ENCODE measurements at places on chromosomes 2 and 18.

DNA sequence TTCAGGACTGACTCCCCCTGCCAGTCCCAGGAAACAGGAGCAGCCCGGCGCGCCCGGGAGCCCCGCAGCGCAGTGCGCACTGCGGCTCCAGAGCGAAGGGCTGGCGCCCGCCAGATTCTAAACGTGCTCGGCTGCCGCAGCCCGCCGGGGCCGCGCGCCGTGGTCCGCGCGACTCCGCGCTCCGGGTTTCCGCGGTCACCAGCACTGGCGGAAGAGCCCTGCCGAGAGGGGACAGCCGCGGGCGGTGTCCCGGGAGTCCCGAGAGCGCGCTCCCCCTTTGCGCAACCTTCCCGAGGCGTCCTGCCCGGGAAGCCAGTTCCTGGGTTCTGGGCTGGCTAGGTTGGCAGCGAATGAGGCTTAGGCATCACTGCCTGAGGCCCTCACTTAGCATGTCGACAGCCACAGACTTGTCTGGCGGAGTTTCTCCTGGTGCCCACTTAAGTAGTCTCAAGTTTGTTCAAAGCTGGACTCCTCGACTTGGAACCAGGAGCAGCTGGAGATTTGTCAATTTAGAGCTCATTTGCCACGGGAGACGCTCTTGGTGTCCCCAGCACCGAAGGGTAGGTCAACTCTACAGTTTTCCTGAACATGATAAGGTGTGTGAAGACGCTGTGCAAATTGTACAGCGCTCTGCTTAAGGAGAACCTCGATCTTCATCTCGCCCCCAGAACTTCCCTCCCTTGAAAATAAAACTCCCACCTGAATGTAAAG lies 1.5 kb upstream of the VSNL1 start:
- no peak for DNase-seq

DNA sequence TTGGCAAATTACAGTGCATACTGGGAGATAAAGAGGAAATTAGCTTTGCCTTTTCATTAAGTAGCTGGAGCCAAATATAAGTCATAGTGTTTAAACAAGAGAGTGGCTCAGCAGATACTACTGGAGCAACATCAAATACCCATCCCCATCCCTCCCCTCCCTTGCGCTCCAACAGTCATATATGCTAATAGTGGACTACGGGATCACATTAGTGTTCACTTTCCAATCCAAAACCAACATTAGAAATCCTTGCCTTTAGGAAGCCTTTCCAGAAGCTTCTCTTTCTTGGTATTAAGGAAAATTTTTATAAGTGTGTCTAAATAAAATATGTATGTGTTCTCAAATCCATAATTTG lies 1669.3 kb downstream of the SUCLG1 start:
- DNase-seq: no peak

GRCh38 chr2:41830600-41830999 lies 217.2 kb upstream of the PKDCC start:
- no peak for DNase-seq

DNA sequence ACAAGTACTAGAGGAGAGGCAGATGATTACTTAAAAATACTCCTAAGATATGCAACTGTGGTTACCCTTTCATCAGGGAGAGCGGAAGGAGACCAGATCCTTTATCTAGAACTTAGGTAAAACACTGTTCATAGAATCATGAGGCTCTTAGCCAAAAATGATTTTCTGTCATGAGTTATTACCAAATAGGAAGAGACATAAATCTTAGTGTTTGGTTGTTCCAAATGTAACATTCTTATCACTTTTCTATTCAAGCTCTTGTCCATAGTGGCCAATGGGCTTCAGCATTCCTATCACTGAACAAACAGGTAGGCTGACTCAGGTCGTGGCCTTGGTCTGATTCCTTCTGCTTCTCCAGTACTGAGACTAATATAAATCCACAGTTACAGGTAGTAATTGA lies 38.5 kb downstream of the RPRD1A start:
- DNase-seq: no peak

GRCh38 chr2:223494942-223495341 lies 107.2 kb downstream of the SCG2 start:
- DNase-seq: no peak

- no peak for DNase-seq
Observed at GRCh38 chr2:27702302-27702701, 38.6 kb downstream of the SLC4A1AP start.

DNA sequence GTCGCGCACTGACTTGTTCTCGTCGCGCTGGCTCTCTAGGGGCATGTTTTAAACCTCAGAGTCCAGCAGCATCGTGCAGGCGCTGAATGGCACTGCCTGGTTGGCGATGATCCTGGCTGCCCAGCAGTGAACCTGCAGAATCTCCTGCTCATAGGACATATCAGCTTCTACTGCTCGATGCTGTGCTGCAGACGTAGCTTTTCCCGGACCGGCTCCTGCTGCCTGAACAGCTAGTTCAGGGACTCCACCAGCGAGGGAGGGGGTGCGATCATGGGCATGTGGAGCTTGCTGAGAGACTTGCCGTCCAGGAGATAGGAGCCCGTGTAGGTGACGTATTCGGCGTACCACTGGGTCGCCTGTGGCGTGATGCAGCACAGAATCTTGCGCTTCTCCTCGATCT lies 890.0 kb upstream of the LRRTM1 start:
- no peak for DNase-seq

- no peak for DNase-seq
Observed at GRCh38 chr2:84388921-84389490, 70.1 kb downstream of the SUCLG1 start.

GRCh38 chr2:105117565-105117964 lies 79.7 kb downstream of the MRPS9 start:
- DNase-seq: no peak

DNA sequence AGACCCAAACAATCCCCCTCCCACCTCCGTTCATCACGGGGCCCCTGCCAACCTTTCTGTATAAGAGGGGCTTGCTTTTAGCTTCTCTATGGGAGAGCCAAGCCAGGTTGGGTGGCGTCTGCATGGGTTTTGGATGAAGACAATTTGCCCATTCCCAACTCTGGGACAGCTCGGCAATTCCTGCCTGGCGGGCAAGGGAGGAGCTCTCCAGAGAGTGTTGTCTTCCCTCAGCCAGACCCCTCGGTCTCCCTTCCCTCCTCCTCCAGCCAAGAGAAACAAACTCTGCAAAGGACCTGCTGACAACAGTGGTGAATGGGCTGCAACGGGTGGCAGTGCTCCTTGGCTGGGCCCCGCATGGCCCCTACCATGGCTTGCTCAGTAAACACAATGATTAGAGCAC lies 267.2 kb upstream of the HDAC4 start:
- no peak for DNase-seq

DNA sequence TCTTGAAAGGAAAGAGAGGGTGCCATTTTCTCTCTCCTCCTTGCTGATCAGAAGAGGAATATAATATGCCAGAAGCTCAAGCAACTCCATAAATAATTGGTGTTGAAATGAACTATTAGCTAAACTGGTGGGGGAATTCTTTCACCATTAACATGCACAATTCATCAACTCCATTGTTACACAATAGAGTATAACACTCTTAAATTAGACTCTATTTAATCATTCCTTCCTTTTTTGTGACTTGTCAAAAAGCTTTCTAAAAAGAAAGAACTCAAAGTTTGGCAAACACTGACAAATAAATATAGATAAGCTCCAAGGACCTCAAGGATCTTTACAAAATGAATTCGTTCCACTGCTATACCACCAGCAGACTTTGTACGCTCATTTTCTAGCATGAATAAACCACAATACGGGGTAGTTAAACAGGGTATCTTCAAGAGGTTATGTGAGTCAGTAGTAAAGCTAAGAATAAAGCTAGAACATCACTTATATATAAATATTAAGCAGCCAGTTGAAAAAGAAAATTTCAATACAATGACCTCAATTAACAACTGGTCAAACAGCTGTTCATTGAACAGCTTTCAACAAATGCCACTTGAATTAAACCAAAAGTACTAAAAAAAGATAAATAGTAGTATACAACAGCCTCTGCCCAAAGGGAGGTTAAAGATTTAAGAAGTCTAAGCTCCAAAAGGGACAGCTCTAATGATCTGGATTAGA lies 6.4 kb downstream of the TRAK2 start:
- no peak for DNase-seq

- DNase-seq: no peak
Observed at GRCh38 chr2:228983700-228984099, 287.4 kb downstream of the PID1 start.

GRCh38 chr2:224031358-224031970 lies 7.6 kb downstream of the SERPINE2 start:
- no peak for DNase-seq

- DNase-seq: no peak
Observed at GRCh38 chr2:221521233-221521845, 50.8 kb downstream of the EPHA4 start.

DNA sequence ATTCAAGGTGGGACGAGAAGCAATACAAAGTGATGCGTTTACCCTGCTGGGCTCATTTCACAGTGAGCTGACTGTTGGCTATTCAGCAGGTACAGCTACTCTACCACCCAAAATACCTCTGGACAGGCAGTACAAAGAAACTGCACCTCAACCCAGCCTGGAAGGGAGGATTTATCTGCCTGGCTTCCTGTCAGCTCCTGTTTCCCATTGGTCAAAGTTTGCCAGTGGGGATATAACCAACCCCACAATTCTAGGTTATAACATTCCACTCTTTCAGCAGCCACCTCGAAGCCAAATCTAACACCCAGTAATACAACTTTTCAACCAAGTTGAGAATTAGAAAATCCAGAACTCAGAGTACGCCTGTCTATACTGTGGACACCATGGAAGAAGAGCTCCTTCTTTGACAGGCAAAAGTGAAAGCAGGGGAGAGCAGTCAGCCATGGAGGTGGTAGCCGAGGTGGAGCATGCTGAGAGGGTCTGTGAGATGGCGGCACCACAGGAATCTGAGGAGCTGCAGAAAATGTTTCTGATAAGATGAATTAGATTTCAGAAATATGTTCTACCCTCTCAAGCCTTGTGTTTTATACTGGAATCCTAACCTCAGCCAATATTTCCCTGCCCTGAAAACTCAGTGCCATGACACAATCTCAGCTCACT lies 10.8 kb downstream of the DUSP19 start:
- no peak for DNase-seq

- DNase-seq: no peak
Observed at GRCh38 chr2:168300460-168300859, 53.1 kb upstream of the STK39 start.

- no peak for DNase-seq
Observed at GRCh38 chr2:110955556-110955955, 165.2 kb upstream of the BCL2L11 start.

GRCh38 chr18:22020127-22020866 lies 149.1 kb upstream of the GATA6 start:
- no peak for DNase-seq

- DNase-seq: no peak
Observed at GRCh38 chr2:3871002-3871401, 167.6 kb downstream of the DCDC2C start.

DNA sequence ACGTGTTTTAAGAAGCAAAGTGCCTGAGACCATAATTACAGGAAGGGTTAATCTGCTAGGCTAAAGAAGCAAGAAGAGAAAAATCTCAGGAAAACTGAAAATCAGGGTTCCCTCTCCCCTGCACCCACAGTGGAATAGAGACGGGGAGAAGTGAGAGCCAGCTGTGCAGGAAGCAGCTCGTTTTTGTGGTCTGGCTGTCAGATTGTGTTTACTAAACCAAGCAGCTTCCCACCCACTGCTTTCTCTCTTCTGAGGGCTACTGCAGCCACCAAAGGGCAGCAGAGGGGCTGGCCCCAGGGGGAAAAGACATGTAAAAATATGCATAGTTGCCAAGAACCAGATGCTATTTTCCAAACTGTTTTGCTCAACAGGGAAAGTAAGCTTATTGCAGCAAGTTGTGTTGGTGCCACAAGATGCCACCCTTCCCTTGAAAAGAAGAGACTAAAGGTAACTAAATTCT lies 72.6 kb upstream of the THUMPD2 start:
- DNase-seq: no peak

- no peak for DNase-seq
Observed at GRCh38 chr18:49725809-49726674, 87.3 kb downstream of the ACAA2 start.

- DNase-seq: no peak
Observed at GRCh38 chr18:12091538-12092141, 2.0 kb upstream of the ANKRD62 start.

GRCh38 chr2:234394450-234394849 lies 102.4 kb downstream of the ARL4C start:
- DNase-seq: no peak

DNA sequence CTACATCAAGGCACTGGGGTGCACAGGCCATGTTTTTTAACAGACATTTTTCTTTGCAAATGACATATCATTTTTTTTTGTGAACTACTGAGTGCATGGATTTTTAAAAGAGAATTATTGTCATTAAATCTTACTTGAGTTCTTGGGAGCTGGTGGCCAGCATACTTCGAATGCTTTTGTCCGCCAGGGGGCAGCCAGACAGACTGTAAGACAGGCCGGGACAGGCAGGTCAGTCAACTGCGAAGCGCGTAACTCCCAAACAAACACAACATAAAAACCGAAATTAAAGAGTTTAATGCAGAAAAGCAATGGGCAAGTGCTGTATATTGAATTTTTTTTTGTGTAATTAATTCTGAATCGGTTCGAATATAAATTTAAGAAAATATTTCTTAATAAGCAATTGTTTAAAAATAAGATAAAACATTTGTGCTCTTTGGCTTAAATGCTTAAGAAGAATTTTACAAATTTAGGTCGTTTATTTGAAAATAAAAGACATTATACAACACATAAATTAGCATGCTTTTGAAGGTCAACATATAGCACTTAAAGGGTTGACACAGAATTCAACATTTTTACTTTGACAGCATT lies 142.2 kb upstream of the PXDN start:
- DNase-seq: peak; percentile 3

DNA sequence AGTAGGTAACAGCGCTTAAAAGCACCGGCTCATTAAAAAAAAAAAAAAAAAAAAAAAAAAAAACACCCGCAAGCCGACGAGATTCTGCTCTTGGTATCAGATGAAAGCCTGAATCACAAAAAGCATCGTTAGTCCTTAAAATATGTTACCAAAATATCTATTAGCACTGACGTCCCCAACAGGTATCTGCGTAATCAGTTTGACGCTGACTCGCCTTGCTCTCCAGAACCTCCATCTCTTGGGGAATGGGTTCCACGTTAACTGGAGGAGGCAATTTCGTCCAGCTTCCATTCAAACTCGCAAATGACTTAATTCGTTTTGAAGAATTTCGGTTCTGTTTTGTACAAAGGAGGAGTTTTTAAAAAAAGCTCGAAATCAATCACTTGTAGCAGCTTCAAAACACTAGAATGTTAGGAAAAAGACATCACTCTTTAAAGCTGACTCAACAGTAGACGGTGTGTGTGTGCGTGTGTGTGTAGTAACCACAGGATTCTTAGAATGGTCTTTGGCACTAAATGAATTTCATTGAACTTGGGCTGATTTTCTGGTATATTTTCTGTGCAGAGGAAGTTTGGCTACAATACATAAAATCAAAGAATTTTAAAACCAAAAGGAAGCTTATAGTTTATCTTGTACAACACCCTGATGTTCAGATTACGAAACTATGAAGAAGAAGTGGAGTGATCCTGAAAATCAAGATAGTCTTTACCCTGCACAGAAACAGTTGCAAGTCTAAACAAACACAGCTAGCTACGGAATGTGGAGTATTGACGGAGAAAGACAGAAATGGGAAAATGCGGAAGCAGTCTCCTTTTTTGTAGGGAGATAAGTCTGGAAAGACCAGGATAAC lies 1.1 kb upstream of the PGAP1 start:
- no peak for DNase-seq

GRCh38 chr18:1663879-1664705 lies 759.4 kb downstream of the ADCYAP1 start:
- peak; percentile 4 for DNase-seq
